ENCODE measurements at places on chromosomes 7 and 10.

- no peak for DNase-seq
Measured at GRCh38 chr7:18890885-18891621, 226.4 kb downstream of the TWIST1 start.

- DNase-seq = no peak
Measured at GRCh38 chr7:123401295-123401694, 133.1 kb downstream of the IQUB start.

GRCh38 chr10:119602241-119603095 is 5.7 kb upstream of the TIAL1 start:
- peak; percentile 46 for DNase-seq

DNA sequence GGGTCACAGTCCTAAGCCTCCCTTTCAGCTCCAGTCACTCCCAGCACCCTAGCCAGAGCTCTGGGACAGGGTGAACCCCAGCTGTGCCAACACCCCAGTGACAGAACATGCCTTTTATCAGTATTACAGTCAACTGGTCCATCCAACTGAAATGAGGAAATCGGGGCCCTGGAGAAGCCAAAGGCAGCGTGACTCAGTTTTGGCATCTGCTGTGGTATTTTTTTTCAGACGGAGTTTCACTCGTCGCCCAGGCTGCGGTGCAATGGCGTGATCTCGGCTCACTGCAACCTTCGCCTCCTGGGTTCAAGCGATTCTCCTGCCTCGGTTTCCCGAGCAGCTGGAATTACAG is 3.4 kb upstream of the CLDN15 start:
- no peak for DNase-seq

Data from CD4-positive, alpha-beta T cell treated with Interleukin-10 for 1 hour (primary cell).